Right ventricle myocardium inferior (tissue), 1 donor: ENCODE measurements at places on chromosomes 13 and 19. TPM values are rescaled to one million over a fixed set of nuclear protein-coding genes. Genes with fewer than 3 reads are reported as not detected.

SRRM5 gene
- 0.16 TPM for total RNA-seq

CD70 gene
- not detected for total RNA-seq

SLC5A5 gene
- total RNA-seq, result not detected

MIR17HG gene
- 0.81 TPM for total RNA-seq

SYDE1 gene
- 15.7 TPM for total RNA-seq

PRTN3 gene
- not detected for total RNA-seq

KLK14 gene
- 2.8 TPM for total RNA-seq

FGF14 gene
- 3.6 TPM for total RNA-seq

PLVAP gene
- 29.0 TPM for total RNA-seq

TLE2 gene
- total RNA-seq, result 58.6 TPM

GRCh38 chr13:42894765-42895243 is 97.2 kb downstream of the EPSTI1 start:
- DNase-seq, result no peak

- no peak for DNase-seq
These were observed 23.5 kb downstream of the COL5A3 start for GRCh38 chr19:9986787-9987281.

DNA sequence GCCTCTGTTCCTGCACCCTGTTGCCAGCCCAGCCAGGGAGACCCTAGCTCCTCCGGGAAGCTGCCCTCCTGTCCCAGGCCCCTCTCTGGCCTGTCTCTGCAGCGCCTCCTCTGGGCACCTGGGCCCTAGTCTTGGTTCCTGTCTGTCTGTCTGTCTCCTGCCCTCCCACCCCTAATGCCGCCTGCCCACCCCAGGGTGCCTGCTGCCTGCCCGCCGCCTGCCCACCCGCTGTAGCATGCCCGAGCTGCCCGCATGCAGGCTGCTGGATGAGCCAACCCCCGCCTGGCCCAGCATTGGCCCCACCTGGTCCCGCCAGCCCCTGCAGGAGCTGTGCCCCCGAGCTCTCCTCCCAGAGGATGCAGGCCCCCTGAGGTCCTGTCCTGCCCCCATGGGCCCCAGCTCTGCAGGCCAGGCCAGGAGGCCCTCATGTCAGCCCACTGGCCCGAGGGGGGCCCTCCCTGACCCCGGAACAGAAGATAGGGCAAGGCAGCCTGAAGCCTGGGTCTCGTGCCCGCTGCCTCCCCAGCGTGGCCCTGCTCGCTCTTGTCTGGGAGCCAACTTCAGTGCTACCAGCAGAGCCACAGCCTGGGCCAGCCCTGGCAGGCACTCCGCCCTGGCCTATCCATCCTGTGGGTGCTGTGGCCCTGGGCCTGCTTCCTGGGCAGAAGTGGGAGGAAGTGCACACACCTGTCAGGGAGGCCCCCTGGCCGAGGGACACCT is 5.2 kb downstream of the MAP2K7 start:
- no peak for DNase-seq

- DNase-seq, result no peak
These were observed 2.7 kb downstream of the CNMD start for GRCh38 chr13:52736891-52737290.

GRCh38 chr13:111256458-111256857 is 64.0 kb upstream of the TEX29 start:
- DNase-seq, result no peak

GRCh38 chr19:10514211-10515145 is 2.8 kb downstream of the S1PR5 start:
- no peak for DNase-seq

GRCh38 chr19:56934438-56935090 is 94.0 kb upstream of the PEG3 start:
- no peak for DNase-seq

DNA sequence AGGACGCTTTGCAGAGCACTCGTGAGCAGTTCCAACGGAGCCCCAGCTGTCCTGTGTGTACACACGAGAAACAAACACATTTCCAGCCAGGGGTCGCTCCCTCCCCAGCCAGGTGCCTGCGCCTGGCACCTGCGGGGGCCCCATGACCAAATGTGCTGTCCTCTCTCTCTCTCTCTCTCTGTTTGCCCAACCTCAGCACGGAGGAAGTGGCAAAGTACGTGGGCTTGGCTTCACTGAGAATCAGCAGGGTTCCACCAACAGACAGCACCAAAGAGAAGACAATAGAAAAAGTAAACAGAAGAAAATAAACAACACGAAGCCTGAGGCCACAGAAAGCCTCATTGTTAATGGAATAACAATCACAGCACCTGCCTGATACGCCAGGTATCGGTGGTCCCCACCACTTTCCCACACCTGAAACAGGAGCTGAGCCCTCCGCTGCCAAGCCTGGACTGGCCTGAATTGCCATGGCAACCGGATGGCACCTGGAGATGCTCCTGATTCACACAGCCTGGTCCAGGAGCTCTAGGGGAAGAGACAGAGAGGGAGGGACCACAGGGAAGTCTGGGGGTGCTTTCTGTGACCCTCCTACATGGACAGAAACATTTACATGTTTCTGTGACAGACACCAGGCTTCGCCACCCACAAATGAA is 103.9 kb upstream of the CACNA1A start:
- DNase-seq, result no peak

DNA sequence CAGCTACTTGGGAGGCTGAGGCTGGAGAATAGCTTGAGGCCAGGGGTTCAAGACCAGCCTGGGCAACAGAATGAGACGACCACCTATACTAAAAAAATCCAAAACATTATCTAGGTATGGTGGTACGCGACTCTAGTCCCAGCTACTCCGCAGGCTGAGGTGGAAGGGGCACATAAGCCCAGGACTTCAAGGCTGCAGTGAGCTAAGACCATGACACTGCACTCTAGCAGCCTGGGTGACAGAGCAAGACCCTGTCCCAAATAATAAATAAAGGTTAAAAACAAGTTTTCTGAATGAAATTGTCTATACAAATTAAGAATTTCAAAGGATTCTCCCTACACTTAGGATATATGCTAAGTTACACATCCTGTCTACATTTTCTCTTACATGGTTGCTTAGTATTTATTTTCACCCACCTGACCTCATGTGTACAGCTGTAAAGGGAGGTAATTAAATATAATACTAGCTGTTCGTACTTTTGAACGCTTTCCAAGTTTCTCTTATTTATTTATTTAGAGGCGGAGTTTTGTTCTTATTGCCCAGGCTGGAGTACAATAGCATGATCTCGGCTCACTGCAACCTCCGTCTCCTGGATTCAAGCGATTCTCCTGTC is 1.6 kb downstream of the SLC25A30 start:
- no peak for DNase-seq

- DNase-seq, result no peak
These were observed 180.8 kb downstream of the SPRY2 start for GRCh38 chr13:80160110-80160509.

DNA sequence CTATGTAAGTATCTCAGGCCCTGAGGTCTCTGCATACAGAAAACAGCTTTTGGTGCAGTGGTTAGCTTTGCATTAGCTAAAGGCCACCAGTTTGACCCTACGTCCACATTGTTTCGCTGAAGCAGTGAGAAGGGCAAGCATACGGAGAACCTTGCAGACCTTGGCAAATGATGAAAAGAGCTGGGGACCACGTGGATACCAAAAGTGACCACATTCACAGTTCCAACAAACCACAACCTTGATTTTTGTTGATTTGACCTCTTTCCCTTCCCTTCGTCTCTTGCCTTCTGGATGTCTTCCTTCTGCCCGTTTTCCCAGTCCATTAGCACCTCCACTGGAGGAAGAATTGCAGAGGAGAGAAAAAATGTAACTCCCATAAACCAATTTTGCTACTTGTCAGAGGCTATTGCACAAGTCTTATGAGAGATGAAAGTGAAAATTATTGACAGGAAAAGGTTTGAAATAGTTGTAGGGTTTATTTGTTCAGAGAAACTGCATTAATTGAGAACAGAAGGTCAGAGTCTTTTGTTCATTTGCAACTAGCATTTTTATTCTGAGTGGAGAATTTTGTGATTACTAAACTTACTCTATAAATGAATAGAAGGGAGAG is 293.9 kb upstream of the HTR2A start:
- no peak for DNase-seq

DNA sequence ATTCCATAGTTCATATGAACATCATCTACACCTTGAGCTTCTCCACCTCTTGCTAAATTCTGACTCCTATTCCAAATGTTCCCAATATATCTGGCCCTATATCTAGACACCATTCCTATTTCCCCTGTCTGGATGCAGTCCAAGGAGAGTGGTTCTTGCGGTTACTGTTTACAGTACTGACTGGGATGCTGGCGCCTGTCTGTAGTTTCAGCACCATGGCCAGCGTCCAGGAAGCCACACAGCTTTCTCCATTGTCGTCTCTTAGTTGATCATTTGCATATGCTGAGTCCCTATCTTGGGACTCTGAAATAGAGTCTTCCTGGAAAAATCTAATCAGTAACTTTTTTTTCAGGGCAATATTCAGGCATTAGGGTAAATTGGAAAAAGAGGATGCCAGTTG is 14.9 kb downstream of the LAIR2 start:
- DNase-seq, result no peak
